ENCODE measurements at places on chromosomes 3 and 15.

- DNase-seq, result no peak
These were observed 180.2 kb downstream of the NTRK3 start for GRCh38 chr15:88076328-88076727.

- DNase-seq, result peak; percentile 48
These were observed 857 bp downstream of the AEN start for GRCh38 chr15:88621789-88622604.

DNA sequence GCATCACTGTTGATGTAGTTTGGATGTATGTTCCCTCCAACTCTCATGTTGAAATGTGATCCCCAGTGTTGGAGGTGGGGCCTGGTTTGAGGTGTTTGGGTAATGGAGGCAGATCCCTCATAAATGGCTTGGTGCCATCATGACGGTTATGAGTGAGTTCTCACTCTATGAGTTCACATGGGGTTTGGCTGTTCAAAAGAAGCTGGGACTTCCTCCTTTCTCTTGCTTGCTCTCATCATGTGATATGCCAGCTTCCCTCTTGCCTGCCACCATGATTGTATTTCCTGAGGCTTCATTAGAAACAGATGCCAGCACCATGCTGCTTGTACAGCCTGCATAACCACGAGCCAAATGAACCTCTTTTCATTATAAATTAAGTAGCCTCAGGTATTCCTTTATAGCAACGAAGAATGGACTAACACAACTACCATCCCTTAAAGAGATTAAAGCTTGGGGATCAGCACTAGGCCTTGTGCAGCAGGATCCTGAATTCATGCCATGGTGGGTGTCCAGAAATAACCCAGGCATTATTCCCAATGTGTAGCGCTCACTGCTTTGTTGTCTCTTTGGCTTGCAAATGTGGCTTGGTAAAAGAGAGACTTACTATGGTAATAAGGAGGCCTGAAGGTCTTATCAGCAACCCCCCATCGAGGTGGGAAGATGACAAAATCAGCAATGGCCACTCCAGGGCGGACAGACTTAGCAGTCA, 41.9 kb downstream of the NDUFB4 start:
- DNase-seq, result peak; percentile 78

- DNase-seq, result no peak
These were observed 56.4 kb downstream of the TGFBR2 start for GRCh38 chr3:30662836-30663235.

DNA sequence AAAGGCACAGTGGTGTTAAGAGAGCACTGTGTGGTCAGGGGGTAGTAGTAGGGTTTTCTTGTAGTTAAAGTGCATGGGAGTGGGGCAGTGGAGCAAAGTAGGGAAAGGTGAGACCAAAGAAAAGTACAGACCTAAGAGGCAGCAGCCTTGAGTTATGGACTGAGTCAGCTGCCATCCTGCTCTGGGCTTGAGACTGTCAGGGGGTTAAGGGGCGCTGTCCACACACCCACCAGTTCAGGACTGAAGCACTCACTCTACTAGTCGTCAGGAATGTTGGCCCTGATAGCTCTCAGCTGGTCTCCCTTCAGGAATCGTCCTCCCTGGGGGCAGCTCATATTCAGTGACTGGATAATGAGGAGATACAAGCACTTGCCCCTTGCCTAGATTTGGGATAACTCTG, 7.9 kb downstream of the CCR4 start:
- no peak for DNase-seq

DNA sequence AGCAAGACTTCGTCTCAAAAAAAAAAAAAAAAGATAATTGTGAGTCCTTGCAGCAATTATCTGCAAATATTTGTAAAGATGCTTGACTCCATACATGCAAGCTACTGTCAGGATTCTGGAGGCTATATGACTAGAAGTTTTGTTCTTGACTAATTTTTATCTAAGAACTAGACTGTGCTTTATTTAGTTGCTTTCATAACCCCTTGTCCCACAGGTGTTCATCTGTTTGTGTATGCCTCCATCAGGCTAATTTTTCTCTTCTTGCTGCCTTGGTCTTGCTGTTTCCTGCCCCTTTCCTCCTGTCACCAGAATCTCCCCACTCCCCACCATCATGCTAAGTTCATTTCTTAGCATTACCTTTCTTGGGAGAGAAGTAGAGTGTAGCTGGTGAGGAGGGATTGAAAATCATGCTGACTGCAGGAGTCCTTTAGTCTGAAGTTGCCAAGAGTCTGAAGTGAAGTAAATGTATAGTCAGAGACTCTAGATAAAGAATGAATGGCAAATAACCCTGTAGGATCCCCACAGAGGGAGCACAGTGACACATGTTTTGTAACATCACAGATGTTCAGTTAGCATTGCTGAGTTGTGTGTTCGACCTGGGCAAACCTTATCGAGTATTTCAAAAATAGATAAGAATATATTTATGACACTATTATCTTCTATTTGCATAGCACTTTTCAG, 12.5 kb downstream of the ST3GAL6 start:
- DNase-seq, result no peak

DNA sequence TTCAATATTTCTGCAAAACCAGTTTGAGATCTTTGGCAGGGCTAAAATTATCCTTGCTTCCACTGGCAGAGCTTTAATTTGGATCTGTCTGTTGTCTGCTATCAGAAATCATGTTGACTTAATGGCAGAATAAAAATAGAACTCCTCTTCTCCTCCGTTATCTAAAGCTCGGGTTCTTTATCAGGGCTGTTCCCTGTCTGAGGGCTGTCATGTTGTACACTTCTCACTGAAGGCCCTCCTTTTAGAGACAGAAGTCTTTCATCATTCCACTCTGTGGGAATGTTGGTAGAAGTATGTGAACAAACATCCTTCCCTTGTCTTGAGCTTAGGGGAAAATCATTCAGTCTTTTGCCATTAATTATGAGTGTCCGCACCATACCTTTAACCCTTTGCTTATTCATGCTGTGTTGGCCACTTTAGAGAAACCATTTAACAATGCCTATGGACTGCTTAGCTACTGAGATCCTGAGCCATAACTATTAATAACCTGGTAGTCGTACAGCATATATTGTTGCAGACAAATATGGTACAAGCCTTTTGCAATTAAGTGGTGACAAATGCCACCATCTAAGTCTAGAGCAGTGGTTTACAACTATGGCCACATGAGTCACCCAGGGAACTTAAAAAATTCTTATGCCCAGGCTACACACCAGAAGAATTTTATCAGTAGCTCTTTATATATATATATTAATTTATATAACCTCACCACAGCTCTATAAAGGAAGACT, 226.0 kb upstream of the TPM1 start:
- DNase-seq, result no peak

- DNase-seq, result no peak
These were observed 50.3 kb downstream of the MRPS25 start for GRCh38 chr3:15014606-15015328.

DNA sequence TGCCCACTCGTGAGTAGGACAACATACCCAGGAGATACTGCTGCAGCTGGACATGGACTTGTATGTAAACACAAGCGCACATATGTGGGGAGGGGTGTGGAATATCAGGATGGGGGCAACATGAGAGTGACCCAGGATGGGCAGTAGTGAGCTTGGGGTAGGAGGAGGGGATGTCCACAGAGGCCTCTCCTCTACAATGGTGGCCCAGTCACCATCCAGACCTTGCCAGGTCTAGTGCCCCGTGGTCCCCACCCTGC, 266 bp upstream of the ZBTB47 start:
- no peak for DNase-seq

DNA sequence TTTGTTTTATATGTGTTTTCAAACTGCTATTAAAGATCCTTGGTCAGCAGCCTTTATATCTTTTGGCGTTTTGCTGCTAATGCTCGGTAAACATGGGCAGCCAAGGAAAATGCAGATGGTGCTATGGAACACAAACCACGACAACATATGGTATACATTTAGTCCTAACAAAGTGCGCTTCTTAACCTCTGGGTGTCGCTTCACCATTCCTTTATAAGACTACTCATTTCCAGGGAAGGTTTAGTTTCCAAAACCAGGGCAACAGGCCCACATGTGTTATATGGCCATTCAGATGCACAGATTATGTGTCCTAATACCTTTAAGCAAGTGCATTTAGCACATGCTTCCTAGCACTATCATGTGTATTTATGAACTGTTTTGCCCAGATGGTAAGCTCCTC, 14.7 kb downstream of the SHOX2 start:
- DNase-seq, result peak; percentile 37

DNA sequence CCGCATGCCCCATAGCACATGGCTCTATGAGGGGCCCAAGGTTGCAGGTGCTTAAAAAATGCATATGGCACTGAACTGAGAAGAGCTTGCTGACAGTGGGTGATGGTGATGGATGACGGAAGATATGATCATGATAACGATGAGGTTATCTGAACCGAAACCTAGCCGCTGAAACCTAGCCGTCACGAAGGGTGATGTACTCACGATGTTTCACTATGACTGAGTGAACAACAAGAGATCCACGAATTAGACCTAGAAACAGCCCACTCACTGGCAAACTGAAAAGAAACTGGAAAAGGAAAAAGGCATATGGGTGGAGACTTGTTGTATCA, 57.6 kb upstream of the BCL6 start:
- no peak for DNase-seq

- peak; percentile 57 for DNase-seq
These were observed 160.7 kb upstream of the MCTP2 start for GRCh38 chr15:94070356-94071295.

- peak; percentile 43 for DNase-seq
These were observed 400.8 kb upstream of the PROK2 start for GRCh38 chr3:72185549-72186399.

DNA sequence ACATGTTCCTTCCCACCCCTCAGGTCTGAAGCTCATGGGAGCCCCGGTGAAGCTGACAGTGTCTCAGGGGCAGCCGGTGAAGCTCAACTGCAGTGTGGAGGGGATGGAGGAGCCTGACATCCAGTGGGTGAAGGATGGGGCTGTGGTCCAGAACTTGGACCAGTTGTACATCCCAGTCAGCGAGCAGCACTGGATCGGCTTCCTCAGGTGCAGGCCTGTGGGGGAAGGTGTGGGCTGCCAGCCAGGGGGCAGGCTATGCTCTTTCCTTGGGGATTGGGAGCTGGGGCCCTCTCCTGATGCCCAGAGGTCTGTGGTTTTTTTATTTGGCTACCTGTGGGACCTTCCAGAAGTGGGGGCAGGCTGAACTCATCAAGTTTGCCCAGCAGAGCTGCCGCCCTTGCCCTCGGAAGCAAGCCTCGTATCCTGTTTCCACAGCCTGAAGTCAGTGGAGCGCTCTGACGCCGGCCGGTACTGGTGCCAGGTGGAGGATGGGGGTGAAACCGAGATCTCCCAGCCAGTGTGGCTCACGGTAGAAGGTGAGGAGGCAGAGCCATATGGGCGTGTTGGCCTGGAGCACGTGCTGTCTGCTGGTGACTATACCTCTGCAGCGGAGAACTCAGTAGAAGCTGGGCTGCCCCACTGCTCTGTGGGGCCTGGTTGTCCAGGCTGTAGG, 2.2 kb downstream of the TYRO3 start:
- no peak for DNase-seq

DNA sequence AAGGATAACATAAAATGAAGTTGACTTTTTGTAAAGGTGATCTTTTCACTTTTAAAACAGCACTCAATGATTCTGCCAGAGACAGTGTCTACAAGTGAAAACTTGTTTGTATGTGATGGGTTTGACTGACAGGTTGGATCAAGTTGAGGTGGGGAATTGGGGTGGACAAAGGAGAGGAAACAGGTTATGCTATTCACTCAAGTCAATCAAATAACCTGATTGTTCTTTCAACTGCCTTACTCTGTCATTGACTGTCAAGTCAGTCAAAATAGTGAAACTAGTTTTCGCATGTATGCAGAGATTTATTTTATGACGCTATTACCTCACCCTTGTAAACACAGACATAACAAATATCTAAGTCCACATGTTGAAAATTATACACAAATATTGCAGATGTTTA, 187.7 kb downstream of the ROBO2 start:
- DNase-seq, result no peak

DNA sequence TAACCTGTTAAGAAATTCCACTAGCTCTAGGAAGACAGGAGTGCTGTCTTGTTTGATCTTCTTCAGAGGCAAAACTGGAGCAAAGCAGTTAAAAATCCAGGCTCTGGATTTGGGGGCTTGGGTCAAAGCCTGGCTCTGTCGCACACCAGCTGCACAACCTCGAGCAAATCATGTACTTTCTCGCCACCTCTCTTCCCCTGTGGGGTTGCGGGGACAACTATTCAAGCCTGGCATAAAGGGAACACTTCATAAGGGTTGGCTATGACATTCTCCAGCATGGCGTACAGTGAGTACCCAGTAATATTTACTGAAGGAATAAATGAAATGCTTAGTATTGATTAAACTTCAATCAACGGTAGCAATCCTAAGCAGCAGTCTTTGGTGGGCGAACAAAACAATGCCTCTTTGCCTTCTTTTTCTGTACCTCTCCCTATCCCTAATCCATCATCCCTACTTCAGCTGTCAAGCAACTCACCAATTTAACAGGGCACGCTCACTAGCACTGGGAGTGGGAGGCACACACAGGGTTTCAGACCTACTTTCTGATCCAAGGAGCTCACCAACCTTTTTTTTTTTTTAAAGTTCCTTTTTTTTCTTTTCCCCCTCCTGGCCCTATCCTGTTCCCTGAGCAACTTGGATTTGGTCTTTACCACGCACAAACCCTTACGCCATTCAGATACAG, 33.0 kb downstream of the GNB5 start:
- no peak for DNase-seq

DNA sequence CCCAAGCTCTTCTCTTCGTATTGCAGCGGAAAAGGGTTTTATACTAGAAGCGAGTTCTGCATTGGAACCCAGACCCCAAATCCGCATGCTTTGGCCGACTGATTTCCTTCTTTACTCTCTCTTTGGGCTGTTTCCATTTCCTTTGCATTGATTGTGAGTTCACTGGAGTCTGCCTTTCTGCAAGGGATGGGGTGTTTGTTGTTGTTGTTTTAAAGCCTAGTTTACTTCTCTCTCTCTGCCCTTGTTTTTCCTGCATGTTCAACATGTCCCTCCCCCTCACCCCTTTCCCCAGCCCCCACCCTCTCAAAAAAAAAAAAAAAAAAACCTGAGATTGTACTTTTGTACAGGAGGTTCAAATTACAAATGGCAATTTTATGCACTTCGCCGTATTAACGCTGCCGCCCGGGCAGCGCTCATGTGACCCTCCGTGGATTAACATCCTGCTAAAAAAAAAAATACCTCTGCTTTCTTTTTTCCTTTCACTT, 2.2 kb downstream of the NR2F2 start:
- no peak for DNase-seq

GRCh38 chr3:33071946-33072345, 25.0 kb downstream of the GLB1 start:
- no peak for DNase-seq

GRCh38 chr15:98715401-98715800, 67.1 kb downstream of the IGF1R start:
- peak; percentile 20 for DNase-seq

DNA sequence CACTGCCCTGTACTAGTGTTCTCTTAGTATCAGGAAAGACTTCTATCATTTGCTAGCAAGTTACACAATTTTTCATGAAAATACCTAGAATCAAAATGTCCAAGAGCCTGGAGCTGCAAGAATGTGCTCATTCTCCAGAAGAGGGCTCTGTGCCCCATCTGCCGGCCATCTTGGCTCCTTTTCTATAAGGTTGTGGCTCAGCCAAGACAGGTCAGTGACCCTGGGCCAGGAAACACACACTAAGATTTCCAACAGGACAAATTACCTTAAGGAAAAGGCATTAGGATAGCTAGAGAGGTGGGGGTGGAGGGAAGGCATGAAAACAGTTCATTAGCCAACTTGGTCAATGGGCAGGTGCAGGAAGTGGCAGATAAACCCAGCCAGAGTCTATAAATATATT, 20.7 kb downstream of the TIMP4 start:
- peak; percentile 38 for DNase-seq
